ENCODE measurements at places on chromosomes 16 and 17. TPM values are rescaled to one million over a fixed set of nuclear protein-coding genes. Genes with fewer than 3 reads are reported as not detected.

ITGAD gene
- not detected for total RNA-seq

DNA sequence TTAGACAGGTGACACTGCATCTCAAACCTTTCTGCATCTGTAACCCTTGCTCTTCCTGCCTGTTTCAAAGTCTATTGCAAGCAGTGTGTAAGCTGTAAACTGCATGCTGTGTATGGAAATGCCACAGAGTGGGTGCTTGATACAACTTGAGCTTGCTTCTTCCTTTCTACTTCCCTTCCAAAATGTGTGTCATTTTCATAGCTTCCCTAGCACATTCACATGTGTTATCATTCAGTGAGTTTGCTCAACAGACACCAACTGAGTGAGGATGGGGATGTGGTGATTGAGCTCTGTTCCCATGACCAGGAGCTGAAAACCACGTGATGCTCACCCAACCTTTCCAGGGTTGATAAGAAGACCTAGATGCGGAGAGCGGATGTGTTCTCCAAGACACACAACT, 111.1 kb downstream of the VAT1L start:
- DNase-seq: no peak

DNA sequence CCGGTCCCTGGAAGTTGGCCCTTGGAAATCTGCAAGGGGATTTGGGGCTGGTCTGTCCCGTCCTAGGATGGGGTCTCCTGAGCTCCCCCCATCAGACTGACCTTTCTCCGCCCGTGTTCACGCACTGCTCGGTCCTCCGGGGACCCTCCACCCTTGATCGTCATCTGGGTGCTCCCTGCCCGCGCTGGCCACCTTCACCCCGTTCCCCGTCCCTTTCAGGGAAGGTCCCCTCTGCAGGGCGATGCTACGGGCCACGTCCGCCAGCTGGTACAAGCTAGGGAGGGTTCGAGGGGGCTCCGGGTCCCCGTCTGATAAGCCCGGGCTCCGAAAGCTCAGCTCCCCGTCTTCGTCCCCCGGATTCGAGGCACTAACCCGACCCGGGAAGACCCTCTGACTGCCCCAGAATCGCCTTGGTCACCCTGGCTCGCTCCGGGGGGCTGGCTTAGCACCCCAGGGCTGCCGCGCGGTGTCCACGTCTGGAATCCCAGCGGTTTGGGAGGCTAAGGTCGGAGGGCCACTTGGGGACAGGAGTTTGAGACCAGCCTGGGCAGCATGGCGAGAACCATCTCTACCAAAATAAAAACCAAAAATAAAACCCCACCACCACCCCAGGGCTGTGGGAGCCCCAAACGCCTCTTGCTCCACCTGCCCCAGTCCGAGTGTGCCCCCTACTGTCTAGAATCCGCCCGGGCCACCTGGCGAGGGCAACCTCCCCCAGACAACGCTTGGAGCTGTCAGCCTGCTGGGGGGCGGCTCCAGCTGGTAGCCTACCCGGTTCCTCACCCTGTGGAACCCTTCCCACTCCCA, 1.1 kb upstream of the SLC43A2 start:
- peak; percentile 49 for DNase-seq

GRCh38 chr17:8542599-8543502, 87.7 kb downstream of the MYH10 start:
- DNase-seq: peak; percentile 94

DNA sequence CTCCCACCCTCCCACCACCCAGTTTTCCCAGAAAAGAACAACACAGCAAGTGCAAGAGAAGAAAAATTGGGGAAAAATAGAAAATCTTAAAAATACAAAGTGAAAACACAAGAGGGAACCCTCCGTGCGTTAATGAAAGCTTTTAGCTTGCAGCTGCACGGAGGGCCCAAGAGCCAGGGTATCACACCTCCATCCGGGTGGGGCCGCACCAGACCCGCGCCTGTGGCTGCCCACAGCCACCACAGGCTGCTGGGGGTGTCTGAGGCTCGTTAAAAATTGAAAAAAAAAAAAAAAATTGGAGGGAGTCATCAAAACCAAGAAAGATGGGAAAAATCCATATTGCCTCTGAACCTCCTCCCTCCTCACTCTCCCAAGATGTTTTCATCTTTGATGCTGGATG, 18.6 kb downstream of the ENGASE start:
- DNase-seq: no peak

DNA sequence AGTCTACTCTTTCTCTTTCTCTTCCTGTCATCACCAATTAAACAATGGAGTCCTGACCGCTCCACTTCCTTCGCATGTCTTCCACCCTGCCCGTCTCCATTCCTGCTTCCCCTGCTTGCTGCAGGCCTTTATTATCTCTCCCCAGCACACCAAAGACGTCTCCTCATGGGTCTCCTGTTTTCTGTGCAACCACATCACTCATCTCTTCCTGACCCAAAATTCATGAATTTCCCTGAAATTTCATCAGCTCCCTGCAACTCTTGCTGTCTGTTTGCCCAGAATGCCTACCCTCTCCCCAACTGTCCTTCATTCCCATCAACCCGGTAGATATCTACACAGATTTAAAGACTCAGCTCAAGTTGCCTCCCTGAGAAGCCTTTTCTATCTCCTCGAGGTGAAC, 76.7 kb upstream of the ALOX12 start:
- no peak for DNase-seq

DNA sequence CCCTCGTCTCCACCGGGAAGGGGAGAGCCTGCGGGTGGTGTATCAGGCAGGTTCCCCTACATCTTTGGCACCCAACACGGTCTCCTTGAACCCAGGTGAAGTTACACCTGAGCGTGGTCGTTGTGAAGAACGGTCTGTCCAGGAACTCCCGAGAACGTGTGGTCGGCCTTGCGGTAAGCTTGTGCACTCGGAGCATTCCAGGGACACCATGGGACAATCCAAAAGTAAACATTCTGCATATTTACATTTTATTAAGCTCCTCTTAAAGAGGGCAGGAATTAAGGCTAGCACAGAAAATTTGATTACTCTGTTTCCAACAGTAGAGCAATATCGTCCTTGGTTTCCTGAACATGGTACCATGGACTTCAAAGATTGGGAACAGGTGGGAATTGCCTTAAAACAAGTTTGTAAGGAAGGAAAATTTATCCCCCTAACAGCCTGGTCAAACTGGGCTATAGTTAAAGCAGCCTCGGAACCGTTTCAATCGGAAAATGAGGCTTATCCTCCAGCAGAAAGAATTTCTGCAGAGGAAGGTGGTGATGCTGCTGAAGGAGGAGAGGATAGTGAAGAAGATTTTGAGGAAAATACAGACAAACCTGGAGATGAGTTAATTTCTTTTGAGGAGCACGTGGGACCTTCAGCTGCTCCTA, 18.2 kb downstream of the ALOX15B start:
- no peak for DNase-seq

ENO3 gene
- 0.51 TPM for total RNA-seq

GRCh38 chr17:64243340-64243739, 19.7 kb downstream of the TEX2 start:
- no peak for DNase-seq

IRX6 gene
- total RNA-seq: not detected

- no peak for DNase-seq
Measured at GRCh38 chr17:34755981-34756636, 176.7 kb downstream of the TMEM132E start.

BCL6B gene
- total RNA-seq: not detected

ACE gene
- total RNA-seq: not detected

DNA sequence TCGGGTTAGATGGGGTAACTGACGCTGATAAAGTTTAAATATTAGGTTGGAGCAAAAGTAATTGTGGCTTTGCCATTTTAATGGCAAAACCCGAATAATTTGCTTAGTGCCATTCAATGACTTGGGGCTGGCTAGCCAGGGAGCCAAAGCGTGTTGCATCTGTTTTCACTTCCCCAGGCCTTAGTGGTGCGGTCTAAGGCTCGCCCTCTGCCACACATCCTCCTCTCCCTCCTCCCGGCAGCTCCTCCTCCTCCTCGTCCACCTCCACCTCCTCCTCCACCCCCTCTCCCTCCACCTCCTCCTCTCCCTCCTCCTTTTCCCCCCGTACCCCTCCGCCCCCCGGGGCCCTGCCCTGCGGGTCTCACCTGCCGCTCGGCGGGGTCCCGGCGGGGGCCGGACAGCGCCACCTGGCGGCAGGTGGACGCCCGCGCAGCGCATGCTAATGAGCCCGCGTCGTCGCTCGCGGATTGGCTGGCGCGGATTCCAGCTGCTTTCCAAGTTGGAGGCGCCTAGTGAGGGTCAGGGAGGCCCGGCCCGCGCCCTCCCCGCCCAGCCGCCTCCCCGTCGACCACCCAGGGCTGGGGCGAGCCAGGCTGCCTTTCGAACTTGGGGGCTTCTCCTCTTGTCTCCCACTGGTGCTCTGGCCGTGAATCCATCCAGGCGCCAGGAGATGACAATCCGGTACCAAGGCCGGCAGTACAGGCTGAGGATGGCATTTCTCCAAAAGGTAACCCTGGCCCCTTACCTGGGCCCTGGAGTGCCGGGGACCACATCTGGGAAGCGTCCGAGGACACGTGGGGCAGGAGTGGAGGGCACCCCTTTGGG, 36.6 kb upstream of the RGS9 start:
- peak; percentile 35 for DNase-seq

MYH3 gene
- 1.4 TPM for total RNA-seq

DNA sequence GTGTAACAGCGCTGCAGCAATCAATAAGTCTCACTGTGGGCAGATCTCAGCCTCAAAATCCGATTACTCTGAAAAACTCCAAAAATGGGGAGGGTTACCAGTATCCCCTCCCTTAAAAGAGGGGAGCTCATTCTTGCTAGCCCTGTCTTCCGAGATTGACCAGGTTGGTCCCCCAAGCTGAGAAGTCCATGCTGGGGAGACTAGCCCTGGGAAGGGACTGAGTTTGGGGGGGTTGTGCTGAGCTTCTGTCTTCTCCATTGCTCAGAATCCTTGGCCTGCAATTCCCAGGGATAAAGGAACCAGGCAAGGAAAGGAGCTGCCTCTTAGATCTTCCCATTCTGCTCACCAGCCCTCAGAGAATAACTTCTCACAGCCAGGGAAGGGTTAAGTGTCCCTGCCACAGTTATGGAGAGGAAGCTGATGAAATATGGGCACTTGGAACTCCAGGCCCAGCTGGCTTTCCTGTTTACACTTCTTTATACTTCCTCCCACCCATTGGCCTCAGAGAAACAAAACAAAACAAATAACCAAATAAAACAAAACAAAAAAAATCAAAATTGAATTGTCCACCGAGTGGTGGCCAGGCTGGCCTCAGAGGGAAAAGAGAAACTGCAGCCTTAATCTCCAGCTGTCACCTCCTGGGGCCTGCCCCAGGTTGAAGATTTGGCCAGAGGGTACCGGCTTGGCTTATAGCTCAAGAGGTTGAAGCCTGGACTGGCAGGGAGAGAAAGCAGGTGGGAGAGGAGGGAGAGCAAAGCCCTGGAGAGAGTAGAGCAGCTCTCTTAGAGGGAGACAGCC, 2.6 kb downstream of the HOXB3 start:
- DNase-seq: no peak

DNA sequence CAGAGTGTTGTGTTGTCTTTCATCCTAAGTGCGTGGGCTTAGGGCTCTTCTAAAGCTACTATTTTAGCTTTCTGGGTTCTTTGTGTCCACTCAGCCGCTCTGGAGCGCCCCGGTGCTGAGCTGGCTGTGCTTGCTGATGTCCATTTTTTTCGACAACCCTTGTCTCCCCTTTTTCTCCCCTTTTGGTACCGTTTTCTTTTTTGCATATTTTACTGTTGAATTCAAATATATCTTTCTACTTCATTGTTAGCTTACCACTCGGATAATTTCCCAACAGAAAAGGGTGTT, 1.2 kb downstream of the SRRM2 start:
- no peak for DNase-seq

DNA sequence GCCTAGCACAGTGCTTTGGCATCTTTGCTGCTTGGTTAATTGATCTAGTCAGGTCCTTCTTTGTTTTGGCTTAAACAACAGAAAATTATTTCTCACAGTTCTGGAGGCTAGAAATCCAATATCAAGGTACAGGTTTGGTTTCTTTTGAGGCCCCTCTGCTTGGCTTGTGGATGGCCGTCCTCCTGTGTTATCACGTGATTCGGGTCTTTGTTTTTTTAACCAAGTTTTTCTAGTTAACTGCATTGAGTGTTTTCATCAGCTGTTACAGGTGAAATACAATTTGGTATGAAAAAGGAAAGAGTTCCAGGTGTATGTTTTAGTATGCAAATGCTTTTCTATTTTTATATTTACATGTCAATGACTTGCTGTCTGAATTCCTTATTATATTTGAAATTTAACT, 2.8 kb downstream of the NLK start:
- no peak for DNase-seq

DNA sequence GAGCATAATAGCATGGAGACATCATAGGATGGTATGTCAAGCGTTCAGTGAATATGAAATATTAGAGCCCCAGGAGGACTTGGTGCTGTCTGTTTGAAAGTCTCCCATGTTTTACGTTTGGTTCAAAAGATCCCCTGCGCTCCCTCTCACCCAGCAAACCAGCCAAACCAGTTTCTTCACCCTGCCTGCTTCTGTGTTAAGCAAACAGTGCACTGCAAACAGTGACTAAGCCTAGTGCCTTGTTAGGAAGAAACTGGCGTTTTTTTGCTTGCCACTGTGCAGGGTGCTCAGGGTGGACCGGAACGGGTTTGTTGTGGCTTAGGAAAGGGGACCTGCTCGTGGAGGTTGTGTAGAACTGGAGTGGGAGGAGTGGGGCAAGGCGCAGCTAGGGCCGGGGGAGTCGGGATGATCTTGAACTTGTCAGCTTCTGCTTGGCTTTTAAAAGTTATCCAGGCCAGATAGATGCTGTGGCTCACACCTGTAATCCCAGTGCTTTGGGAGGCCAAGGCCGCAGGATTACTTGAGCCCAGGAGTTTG, 7.7 kb downstream of the CDH1 start:
- DNase-seq: peak; percentile 98

DNA sequence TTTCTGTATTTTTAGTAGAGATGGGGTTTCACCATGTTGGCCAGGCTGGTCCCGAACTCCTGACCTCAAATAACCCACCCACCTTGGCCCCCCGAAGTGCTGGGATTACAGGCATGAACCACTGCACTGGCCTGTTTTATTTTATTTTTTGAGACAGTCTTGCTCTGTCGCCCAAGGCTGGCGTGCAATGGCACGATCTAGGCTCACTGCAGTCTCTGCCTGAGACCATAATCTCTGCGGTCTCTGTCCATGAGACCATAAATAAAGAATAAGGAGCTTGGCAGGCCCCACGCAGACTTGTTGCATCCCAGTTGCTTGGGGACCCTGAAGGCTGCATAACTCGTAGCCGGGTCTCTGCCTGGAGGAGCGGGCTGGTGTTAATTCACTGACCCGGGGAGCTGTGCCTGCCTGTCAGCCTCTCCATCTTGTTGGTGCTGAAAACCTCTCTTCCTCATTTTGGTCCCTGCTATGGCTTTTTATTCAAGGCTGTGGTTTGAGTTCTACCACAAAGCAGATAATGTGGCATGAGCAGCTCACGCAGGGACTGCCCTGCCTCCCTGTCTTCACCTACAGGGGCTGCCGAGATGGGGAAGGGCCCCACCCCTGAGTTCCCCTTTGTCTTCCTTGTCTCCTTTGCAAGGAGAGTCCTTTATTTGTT, 82.1 kb downstream of the MSI2 start:
- no peak for DNase-seq

- DNase-seq: no peak
Measured at GRCh38 chr16:86735727-86736126, 157.4 kb downstream of the FOXL1 start.

Data from bronchial epithelial cell (primary cell).